ENCODE measurements at places on chromosomes 3 and 15.

DNA sequence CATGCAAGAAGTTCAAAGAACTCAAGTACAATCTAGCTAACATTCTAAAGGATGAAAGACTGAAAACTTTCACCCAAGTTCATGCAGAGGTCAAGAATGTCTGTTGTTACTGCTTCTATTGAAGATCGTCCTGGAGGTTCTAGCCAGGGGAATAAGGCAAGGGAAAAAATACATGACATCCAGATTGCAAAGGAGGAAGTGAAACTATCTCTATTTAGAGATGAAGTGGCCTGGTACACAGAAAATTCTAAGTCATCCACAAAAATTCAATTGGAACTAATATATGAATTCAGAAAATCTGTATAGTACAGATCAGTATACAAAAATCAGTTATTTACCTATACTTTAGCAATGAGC is 693.0 kb downstream of the NR2F2 start:
- no peak for DNase-seq

- no peak for DNase-seq
Observed at GRCh38 chr3:61772456-61772855, 211.1 kb downstream of the PTPRG start.

DNA sequence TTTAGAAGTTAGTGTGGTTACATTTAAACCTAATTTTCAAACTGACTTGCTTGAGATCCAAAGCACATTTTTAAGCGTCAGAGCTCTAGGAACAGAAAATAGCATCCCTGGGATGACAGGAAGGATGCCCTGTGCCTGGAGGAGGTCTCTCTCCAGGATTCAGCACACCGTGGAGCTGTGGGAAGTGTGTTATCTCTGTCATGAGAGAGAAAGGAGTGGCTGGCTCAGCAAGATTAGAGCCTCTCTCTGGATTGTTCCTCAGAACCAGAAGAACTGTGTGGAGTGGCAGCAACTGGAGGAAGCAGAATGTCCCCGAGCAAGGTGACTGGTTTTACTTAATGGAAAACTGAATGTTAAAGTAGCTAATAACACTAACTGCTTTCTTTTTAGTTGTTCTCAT is 233.6 kb upstream of the TGFBR2 start:
- DNase-seq, result no peak

DNA sequence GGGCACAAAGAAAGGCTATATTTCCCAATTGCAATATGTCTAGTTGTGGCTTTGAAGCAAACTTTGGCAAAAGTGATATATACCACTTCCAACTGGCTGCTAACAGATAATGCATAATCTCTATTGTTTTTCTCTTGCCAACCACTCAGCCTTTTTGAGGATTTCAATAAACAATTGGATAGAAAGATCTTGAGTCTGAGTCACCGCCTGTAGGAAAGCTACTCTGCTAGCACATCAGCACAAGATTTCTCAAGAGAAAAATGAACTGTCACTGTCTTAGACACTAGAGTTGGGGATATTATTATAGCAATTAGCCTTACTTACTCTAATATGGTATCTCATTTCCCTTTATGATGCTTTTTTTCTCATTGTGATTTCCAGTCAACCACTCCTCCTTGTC is 119.7 kb downstream of the SST start:
- DNase-seq, result no peak

DNA sequence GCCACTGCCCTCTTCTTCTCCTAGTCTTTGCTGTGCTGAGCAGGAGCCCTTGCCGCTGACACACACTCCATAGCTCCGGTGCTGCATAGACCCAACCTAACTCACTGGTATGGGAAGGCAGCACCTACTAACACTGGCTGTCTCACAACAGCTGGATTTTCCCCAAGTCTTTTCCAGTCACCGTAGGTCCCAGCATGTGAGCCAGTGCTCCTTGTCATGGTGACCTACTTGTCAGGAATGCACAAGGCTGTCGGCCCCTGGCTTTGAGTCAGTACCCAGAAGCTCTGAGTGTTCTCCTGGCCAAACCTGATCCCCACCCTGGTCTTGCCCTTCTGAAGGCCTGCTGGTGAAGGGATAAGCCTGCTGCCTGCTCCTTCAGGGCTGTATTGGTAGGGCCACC is 25.7 kb downstream of the AMOTL2 start:
- no peak for DNase-seq
